ENCODE measurements at places on chromosomes 3 and 15. TPM values are rescaled to one million over a fixed set of nuclear protein-coding genes. Genes with fewer than 3 reads are reported as not detected.

The CHL1 gene
- 0.59 TPM for total RNA-seq

The CIDEC gene
- 1.6 TPM for total RNA-seq

The SEMA7A gene
- total RNA-seq: 6.3 TPM

The NMB gene
- total RNA-seq: 7.4 TPM

The ACVR2B gene
- total RNA-seq: 27.1 TPM

The ARHGAP31 gene
- total RNA-seq: 4.1 TPM

The INKA1 gene
- total RNA-seq: 6.7 TPM
